MG63 (cell line): ENCODE measurements at places on chromosomes 16 and 17. TPM values are rescaled to one million over a fixed set of nuclear protein-coding genes. Genes with fewer than 3 reads are reported as not detected.

GRCh38 chr16:1920727-1921171, 2.5 kb upstream of the HS3ST6 start:
- no peak for DNase-seq

DNA sequence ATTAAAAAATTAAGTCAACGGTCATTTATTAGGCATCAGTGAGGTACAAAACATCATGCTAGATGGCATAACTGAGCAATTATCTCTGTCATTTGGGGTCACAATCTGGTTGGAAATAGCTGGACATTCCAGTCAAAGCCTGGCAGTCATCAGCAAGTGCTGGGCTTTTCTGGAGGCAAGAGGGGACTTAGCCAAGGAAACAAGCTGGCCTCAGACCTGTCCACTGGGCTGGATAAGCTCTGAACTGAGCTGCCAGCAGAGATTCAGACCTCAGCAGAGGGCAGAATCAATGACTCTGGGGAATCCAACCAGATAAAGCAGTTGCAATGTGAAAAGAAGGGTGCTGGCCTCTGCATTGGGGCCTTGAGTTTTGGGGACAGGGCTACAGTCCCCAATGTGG, 161.9 kb upstream of the NOL11 start:
- DNase-seq = no peak

- no peak for DNase-seq
Observed at GRCh38 chr17:38915639-38915995, 9.8 kb upstream of the LASP1NB start.

CCT6B gene
- not detected in 2 replicates for total RNA-seq

EVI2A gene
- 0.39 and 0.66 TPM in 2 replicates for total RNA-seq

GRCh38 chr17:71494062-71494855, 626.6 kb upstream of the SOX9 start:
- no peak for DNase-seq

GRCh38 chr16:77220427-77220826, 21.2 kb downstream of the SYCE1L start:
- no peak for DNase-seq

DNA sequence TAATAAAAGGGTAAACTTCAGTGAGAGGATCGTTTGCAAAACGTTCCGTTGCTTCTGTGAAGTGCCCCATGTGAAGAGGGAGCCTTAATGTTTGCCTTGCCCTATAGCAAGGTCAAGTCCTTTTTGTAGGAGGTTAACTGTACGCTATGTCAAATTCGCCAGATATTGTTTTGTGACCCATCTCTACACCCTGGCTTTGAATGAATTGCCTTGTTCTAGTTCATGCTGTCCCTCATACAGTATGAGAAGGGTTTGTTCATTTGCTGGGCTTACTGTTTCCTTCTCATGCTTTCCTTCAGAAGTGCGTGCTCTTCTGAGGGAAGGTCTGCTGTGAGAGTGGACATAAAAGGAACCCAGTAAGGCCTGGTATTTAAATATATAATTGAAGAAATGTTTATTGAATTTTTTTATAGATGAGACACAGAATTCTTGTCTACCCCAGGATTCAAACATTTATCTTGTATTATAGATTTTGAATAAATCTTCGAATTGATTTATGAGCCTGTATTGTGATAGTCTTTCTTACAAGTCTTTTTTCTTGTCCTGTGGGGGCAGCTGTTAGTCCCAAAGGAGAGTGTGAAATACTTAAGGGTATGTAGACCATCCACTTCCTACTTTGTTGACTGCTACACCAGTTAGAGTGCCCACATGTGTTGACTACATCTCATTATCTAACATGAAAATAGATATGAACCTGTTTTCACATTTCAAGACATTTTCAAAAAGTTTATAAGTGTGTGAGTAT, 1.7 kb downstream of the MAP3K3 start:
- no peak for DNase-seq

SPIRE2 gene
- total RNA-seq = 5.0 and 5.3 TPM in 2 replicates

CBFA2T3 gene
- not detected in 2 replicates for total RNA-seq

- DNase-seq = no peak
Observed at GRCh38 chr16:28205117-28205899, 6.5 kb downstream of the XPO6 start.

KCNH4 gene
- total RNA-seq = 0.46 TPM in 1 of 2 replicates, not detected in the other

GRCh38 chr16:77905374-77905920, 116.9 kb upstream of the CLEC3A start:
- DNase-seq = no peak

ANKRD40CL gene
- not detected in 2 replicates for total RNA-seq

GRCh38 chr17:77801545-77802332, 156.8 kb upstream of the TNRC6C start:
- DNase-seq = no peak

- no peak for DNase-seq
Observed at GRCh38 chr16:48597563-48598387, 12.2 kb downstream of the N4BP1 start.
